ENCODE measurements at places on chromosomes 6 and 20.

- no peak for DNase-seq
Measured at GRCh38 chr6:134169871-134170486, 117.6 kb upstream of the SLC2A12 start.

GRCh38 chr20:58293453-58293852 is 16.1 kb upstream of the RAB22A start:
- DNase-seq, result no peak

- DNase-seq, result no peak
Measured at GRCh38 chr20:45098103-45098773, 2.7 kb downstream of the KCNS1 start.

GRCh38 chr6:24193364-24193763 is 67.3 kb downstream of the NRSN1 start:
- DNase-seq, result no peak

- no peak for DNase-seq
Measured at GRCh38 chr6:44076356-44077213, 50.7 kb downstream of the MRPL14 start.

GRCh38 chr6:48027704-48028435 is 83.1 kb downstream of the PTCHD4 start:
- DNase-seq, result no peak

DNA sequence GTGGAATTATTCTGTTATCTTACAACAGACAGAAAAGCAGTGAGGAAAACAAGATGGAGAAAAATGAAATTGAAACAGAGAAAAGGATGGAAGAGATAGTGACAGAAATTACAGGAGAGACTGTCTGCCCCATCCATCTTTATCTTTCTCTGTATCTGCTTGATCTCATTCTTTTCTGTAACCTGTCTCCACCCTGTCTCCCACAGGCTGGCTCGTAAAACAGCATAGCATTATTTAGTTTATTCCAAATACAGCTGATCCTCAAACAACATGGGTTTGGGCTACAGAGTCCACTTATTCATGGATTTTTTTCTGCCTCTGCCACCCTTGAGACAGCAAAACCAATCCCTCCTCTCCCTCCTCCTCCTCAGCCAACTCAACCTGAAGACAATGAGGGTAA is 482.3 kb upstream of the JARID2 start:
- no peak for DNase-seq

GRCh38 chr6:91669154-91669870 is 1082.4 kb upstream of the MAP3K7 start:
- no peak for DNase-seq

GRCh38 chr6:110823146-110823545 is 7.9 kb upstream of the CDK19 start:
- no peak for DNase-seq

DNA sequence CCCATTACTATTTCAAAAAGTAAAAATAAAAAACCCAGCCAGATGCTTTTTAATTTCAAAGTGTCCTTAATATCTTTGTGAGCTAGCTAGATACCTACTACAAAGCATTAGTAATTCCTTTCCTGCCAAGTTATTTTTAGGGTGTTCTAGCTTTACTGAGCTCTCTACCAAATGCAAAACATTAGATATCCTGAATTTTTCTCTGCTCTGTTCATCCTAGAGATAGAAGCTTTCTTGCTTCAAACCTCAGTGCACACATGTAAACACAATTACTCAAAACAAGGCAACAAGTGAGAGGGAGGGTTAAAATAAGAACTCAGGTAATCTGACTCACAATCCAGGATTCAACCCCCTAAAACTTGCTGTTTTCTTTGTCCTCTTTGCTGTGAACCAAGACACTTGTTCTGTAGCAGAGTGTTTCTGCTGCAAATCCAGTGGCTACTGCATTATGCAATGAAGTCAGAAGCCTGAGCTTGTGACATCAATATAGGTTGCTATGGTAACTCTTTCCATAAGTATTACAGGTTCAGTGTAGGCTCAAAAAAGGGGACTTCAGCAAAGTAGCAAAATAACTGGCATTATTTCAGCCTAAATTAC is 72.6 kb upstream of the STXBP5 start:
- no peak for DNase-seq

- DNase-seq, result no peak
Measured at GRCh38 chr6:136932599-136932998, 10.5 kb downstream of the SLC35D3 start.

GRCh38 chr20:62068997-62069396 is 3.3 kb upstream of the TAF4 start:
- DNase-seq, result no peak

DNA sequence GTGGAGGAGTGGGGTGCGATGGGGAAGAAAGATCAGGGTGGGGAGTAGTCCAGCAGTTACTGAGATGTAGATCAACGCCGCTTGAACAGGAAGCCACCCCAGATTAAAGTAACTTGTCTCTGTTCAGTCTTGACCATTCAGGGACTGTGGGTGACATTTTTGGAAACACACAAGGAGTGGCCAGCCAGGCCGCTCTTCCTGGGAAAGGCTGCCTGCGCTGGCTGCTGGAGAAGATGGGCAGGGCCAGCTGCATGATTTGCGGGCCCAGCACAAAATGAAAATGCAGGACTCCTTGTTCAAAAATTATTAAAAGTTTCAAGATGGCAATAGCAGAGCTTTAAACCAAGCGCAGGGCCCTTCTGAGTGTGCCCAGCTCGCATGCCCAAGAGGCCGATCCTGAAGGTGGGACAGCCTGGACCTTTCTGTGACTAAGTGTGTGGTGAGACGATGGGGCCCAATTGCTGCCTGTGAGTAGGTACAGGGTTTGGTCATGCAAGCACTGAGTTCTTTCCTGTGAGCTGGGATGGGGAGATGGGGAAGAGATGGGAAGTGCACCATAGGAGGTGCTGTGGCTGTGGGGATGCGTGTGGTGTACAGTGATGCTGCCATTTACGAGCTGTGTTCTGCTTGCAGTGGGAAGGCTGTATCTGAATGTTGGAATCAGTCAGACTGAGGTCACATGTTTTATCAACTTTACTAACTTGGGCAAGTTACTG is 51.3 kb downstream of the DAAM2 start:
- DNase-seq, result no peak

DNA sequence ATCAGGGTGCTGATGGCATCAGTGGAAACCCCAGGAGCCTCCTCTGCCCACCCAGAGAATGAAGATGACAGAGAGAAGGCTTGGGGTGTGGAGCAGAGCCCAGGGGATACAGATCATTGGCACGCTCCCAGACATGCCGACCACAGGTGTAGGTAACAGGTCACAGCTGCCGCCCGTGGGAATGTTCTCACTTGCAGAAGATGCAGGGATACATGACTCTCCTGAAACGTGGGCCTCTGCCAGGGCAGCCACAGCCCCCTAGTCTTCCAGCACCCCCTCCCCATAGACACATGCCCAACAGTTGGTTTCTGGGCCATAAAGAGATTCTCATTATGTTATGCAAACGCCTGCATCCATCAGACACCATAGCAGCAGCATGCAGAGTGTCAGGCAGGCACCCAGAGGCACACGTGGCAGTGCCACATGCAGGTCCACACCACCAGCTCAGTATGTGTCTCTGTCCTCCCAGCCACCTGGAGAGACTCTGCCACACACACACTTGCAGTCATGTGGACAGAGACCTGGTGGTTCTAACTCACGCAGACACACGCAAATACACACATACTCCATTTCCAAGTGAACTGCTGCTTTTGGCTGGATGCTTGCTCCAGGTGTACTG is 45.5 kb downstream of the LRFN2 start:
- DNase-seq, result no peak

DNA sequence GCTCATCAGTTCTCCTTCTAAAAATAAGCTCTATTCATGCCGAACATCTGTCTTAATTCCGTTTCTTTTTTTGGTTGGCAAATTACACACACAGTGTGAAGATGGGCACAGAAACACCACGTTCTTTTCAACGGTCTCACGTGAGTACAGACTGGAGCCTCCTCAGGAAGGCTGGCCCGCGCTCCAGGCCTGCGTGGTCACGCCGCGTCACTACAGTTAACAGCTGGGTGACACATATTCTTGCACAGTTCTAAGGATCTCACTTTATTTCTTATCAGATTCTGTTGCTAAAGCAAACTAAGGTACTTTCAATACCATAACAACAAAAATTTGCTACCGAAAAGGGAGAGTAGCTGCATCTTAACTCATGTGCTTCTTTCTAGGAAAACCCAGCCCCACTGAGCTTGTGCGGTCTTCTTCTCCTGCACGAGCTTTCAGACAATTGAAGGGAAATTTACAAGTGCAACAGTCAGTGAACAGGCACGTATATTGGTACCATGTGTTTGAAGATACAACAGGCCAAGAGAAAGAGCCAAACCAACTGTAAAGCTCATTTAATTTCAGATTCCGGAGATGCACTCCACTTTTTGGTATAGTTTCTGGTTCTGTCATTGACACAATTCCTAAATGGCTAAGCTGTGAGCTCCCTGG is 55.6 kb upstream of the MPC1 start:
- DNase-seq, result no peak

GRCh38 chr6:107714104-107714503 is 110.0 kb downstream of the SCML4 start:
- no peak for DNase-seq

DNA sequence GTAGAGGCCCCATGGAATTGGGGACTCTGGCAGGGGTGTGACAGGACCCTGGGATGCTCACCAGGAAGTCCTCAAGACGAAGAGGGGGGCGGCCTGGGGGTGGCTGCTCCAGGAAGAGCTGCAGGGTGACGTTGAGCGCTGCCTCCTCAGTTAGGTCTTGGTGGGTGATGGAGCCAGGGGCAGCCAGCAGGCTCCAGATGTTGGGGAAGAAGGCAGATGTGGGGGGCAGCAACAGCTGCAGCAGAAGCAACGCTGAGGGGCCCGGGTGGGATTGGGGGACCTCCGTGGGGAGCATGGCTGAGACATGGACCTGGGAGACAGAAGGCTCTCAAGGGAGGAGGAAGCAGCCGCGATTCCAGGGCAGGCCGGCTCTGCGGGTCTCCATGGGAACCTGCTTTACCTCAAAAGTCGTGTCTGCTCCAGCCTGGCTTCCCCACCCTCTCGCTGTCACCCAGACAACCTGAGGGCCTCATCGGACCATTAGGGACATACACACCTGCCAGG is 591 bp downstream of the VWA7 start:
- no peak for DNase-seq

DNA sequence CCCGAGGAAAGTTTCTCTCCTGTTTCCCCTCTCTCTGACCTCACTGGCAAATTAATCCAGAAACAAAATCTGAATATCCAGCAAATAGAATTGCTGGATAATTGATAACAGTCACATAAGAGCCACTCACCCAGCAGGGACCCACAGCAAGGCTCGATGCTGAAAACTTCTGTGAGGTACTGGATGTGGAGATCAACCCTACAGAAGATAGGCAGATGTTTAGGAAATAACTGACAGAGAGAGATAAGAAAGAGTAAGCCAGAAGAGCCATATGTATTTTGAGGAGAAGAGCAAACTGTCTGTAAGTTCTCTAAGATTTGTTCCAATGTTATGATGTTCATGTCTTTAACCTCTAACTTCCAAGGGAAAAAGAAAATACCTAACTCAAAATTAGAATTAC is 59.7 kb downstream of the PKHD1 start:
- no peak for DNase-seq

DNA sequence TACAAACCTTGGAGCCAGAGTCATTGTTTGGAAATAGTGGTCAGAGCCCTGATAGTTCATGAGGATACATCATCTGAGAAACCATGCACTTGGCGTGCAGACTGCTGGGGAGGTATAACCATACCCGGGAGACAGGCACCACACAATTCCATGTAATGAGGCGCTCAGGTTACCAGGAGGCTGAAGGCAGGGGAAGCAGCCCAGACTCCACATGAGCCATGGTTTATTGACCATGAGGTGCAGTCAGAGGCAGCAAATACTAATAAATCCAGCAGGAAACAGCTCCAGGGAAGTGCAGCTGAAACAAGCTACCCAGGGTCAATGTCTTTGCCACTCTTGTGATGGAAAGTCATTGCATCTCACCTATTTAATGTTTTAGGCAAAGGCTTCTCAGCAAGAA is 156.0 kb downstream of the TBC1D7 start:
- no peak for DNase-seq

DNA sequence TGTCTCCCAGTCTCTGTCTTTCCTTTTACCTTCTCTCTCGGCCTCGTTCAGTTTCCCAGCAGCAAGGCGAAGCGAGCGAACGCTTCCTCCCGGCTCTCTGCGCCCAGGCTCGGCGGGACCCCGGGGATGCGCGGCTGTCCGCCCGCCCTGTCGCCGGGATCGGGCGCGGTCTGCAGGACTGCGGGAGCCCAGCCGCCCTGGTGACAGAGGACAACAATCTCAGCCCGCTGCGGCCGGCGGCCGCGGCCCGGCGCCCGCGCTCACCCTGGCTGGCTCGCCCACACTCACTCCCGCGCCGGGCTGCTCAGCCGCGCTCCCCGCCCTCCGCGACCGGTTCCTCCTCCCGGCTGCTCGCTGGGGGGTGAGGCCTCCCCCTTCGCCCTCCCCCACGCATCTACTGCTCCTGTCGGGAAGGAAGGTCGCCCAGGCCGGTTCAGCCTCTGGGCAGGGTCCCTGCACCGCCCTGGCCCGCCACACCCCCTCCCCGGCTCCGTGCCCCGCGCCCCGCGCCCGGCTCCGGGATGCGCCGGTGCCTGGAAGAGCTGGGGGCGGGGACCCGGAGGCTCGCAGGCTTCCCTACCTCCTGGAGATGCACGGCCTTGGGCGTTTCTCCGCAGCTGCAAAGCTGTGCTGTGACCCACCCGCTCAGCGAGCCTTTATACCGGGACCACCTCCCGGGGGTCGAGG is 410 bp downstream of the SYNE1 start:
- no peak for DNase-seq

- DNase-seq, result no peak
Measured at GRCh38 chr6:30060606-30061091, 416 bp upstream of the POLR1H start.

GRCh38 chr6:51562198-51562597 is 525.2 kb downstream of the PKHD1 start:
- DNase-seq, result no peak

DNA sequence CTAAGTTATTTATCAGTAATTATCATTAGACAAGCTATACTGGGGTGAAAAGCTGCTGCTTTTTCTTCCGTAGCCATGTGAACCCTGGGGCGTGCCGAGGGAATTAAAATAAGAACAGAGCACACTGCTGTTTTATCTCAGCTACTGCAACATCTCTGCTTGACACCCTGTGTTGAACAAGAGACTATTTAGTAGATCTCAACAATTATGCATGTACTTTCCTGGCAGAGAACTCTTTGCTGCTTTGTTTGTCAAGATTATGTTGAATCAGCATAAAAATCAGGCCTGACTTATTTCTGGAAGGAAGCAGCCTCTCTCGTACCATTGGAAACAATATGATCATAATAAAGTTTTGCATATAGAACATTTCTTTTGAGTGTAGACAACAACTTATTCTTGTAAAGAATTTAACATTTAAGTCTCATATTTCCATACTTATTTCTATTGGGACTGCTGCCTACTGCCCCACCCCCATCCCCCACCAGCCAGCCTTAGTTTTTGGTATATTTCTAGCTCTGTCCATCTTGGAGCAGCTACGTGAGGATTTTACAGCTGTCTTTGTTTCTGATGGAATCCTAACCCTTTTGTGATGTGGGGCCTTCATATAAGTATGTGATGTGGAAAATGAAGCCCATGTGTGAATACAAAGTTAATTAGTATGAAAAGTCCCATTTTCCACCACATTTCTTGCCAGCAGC is 1011.4 kb downstream of the KIF16B start:
- DNase-seq, result no peak

Measured in stimulated activated CD8-positive, alpha-beta memory T cell treated with anti-CD3 and anti-CD28 coated beads, Interleukin-7, amount 100 ng/mL, for 4 hours (primary cell).